ENCODE measurements at places on chromosomes 3 and 15.

DNA sequence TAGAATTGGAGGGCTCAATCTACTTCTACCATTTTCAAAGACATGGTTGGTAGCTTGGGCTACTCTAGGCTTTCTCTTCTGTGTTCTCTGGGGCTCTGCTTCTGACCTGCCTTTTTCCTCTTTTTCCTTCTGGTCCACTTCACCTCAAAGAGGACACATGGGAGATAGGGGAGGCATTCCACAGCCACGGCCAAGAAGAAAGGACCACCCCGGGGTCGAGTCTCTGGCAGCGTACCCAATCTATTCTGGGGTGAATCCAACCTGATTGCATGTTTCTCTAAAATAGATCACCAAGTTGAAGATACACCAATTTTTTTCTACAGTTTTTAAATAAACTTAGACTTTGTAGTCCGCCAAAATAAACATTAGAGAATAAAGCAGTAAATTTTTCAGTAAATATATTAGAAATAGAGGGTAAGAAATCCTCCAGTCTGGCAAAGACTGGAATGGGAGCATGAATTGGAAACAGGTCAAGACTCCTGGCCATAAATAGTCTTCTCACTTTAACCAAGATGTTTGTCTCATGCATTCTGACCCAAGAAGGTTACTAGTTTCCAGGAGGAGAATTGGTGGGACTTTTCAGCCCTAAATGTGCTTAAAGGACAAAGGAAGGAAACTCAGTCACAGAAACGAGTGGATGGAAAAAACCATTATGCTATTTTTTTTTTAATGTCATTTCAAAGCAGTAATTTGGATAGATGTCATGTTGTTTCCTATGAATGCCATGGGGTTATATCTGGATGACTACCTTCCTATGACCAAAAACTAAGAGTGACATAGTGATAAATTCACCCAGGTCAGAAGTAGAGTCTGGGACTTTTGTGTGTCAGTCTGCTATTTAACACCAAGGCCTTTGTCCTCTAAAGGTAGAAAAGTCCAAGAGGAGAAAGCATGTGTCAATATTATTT, 71.3 kb upstream of the PHLDB2 start:
- DNase-seq, result no peak

DNA sequence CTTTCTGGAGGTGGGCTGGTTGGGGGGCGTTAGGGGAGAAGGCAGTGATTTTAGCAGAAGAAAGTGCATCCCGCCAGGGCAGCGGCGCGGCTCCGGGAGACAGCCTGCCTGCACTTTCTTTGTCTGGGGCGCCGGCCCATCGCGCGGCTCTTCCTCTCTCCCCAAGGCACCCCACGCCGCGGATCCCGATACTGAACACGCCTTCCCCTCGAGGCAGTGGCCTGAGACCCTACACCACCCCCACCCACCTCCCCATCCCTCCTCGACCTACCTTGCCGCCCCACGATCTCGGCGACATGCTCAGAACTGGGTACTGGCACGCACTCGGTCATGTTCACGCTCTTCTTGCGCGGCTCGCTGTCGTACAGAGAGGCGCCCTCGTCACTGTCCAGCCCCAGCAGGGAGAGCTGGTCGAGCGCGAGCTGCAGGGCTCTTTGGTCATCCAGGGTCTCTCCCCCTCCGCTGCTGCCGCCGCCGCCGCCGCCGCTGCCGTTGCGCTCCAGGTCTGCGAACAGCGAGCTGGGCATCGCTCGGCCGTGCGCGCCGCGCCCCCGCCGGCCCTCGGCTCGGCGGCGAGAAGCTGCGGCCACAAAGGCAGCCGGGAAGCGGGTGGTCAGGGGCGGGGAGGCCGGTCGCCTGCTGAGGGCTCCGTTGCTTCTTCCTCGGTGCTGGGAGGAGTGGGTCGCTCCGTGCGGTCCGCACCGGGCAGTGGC, 483 bp downstream of the MEX3B start:
- peak; percentile 52 for DNase-seq

GRCh38 chr3:40588406-40588805, 63.6 kb downstream of the ZNF621 start:
- DNase-seq, result no peak

DNA sequence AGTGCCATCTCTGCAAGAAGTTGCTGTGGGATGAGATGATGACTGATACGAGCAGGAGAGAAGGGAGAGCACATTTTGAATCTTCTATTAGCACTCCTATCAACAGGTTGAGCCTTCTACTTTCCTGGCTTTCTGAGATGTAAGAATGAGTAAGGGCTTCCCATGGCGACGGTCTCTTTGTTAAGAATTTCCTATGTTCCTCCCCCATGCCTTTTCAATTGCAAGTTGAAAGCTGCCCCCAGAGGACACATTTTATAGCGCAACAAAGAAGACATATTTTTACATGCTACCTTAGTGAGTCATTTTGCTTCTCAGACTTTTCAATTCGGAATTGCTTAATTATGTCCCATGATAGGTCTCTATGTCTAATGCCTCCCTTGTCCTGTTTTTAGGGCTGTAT, 71.3 kb upstream of the LRTM1 start:
- no peak for DNase-seq

All from stimulated activated effector memory CD8-positive, alpha-beta T cell treated with anti-CD3 and anti-CD28 coated beads, Interleukin-12 subunit alpha, Interleukin-12 subunit beta, amount 100 ng/mL, for 72 hours (primary cell).